Mammary epithelial cell (primary cell): ENCODE measurements at places on chromosomes 6 and 20. TPM values are rescaled to one million over a fixed set of nuclear protein-coding genes. Genes with fewer than 3 reads are reported as not detected.

Gene LAMP5
- total RNA-seq, result not detected

Gene SLC35D3
- total RNA-seq, result not detected in 2 replicates

Gene NRSN1
- not detected for total RNA-seq

Gene TINAG
- not detected for total RNA-seq

Gene DSP
- total RNA-seq, result 468 TPM

Gene ASCC3
- 71.6 and 89.2 TPM in 2 replicates for total RNA-seq
